ENCODE measurements at places on chromosomes 7 and 10. TPM values are rescaled to one million over a fixed set of nuclear protein-coding genes. Genes with fewer than 3 reads are reported as not detected.

Gene CYP3A7
- not detected for total RNA-seq

Gene URGCP
- total RNA-seq: 35.2 TPM

Gene KCND2
- total RNA-seq: not detected

Gene ITIH5
- total RNA-seq: 0.21 TPM

All from tracheal epithelial cell (primary cell).